Heart right ventricle (tissue), 16 donors: ENCODE measurements at places on chromosomes 3 and 15. TPM values are rescaled to one million over a fixed set of nuclear protein-coding genes. Genes with fewer than 3 reads are reported as not detected.

- H3K4me3 ChIP-seq = no peak overlapping the region
- H3K27me3 ChIP-seq = no peaks in the 10 kb centered on the region
- DNase-seq = no peak
- H3K4me1 ChIP-seq = peaks cover 19% of the 10 kb centered on the region
These were observed 5.0 kb downstream of the MYD88 start for GRCh38 chr3:38143511-38143910.

- H3K27ac ChIP-seq = no peak overlapping the region
- DNase-seq = no peak
- no peaks in the 10 kb centered on the region for H3K27me3 ChIP-seq
- H3K36me3 ChIP-seq = no peaks in the 10 kb centered on the region
- H3K4me3 ChIP-seq = no peak overlapping the region
These were observed 14.2 kb downstream of the RAB6B start for GRCh38 chr3:133881492-133881891.

GRCh38 chr3:183895774-183896173 is 11.1 kb upstream of the PARL start:
- DNase-seq = no peak
- H3K36me3 ChIP-seq = no peaks in the 10 kb centered on the region
- no peaks in the 10 kb centered on the region for H3K27me3 ChIP-seq
- H3K4me3 ChIP-seq = no peak overlapping the region
- no peaks in the 10 kb centered on the region for H3K4me1 ChIP-seq

GRCh38 chr15:67331676-67332075 is 77.1 kb downstream of the IQCH start:
- no peaks in the 10 kb centered on the region for H3K27me3 ChIP-seq
- peaks cover 10% of the 10 kb centered on the region for H3K4me1 ChIP-seq
- no peaks in the 10 kb centered on the region for H3K36me3 ChIP-seq

DNA sequence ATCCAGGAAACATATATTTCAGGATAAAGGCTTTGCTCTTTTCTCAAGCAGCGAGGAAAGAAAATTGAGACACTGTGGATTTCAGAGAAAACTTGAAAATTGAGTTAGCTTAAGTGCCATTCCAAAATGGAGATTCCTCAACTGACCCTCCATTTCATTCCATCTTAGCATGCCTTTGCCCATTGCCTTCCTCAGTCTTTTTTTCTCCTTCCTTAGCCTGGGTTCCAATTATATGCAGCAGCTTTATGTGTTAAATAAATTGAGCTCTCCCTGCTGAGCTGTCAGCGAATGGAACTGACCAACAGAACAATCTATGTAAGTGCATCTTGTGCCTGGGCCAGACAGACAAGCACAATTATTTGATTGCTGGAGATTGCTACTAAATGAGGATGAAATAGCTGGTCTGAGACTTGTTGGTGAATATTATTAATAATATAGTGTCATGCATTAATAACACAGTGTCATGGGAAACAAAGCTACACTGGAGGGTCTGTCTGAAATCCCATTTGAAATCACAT is 6.9 kb upstream of the DNAJC19 start:
- no peaks in the 10 kb centered on the region for H3K27me3 ChIP-seq
- no peaks in the 10 kb centered on the region for H3K36me3 ChIP-seq
- H3K4me1 ChIP-seq = no peaks in the 10 kb centered on the region
- H3K27ac ChIP-seq = no peak overlapping the region
- no peak overlapping the region for H3K4me3 ChIP-seq

- H3K4me1 ChIP-seq = peaks cover 40% of the 10 kb centered on the region
- no peaks in the 10 kb centered on the region for H3K27me3 ChIP-seq
- no peak overlapping the region for H3K4me3 ChIP-seq
- peaks cover 55% of the 10 kb centered on the region for H3K36me3 ChIP-seq
These were observed 8.5 kb upstream of the MUSTN1 start for GRCh38 chr3:52843108-52843865.

GRCh38 chr15:45550436-45550835 is 27.9 kb upstream of the SLC30A4 start:
- H3K27ac ChIP-seq = no peak overlapping the region
- H3K4me3 ChIP-seq = no peak overlapping the region
- no peaks in the 10 kb centered on the region for H3K4me1 ChIP-seq
- no peaks in the 10 kb centered on the region for H3K36me3 ChIP-seq

DNA sequence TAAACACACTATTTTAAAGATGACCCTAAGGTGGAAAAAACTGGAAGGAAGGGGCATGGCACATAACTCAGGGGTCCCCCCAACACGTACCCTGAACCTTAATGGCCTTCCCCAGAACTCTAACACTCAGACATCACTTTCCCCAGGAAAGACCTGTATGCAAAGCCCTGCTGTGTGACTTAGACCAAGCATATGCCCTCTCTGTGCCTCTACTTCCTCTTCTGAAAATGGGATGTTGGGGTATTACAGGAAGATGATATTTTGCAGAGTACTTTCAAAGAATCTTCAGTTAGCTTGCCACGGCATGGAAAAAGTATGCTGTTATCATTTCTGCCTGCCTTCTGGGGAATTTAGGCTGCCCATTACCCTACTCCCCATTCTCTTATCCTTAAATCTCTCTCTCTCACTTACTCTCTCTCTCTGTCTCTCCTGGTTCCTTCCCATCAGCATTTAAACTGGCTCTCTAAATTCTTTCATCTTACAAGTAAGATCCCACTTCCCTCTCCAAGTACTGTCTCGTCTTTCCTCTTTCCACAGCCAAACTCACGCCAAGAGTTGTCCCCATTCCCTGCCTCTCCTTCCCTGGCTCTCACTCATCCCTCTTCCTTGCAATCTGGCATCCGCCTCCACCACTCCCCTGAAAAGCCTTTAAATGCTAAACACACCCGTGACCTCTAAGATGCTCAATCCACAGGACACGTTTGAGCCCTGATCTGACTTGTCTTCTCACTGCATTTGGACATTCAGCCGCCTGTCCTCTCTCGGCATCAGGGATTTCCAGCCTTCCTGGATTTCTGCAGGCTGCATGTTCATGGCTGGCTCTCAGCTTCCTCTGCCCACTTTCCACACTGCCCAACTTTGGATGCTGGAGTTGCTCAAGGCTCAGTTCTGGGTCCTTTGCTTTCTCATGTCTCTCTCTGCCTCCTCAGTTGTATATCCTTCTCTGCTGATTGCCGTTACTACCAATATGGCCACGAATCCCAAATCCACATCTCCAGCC is 7.5 kb upstream of the INSYN1 start:
- no peaks in the 10 kb centered on the region for H3K36me3 ChIP-seq
- H3K4me1 ChIP-seq = peaks cover 14% of the 10 kb centered on the region
- H3K27ac ChIP-seq = no peak overlapping the region
- peaks cover 3% of the 10 kb centered on the region for H3K27me3 ChIP-seq
- no peak for DNase-seq
- no peak overlapping the region for H3K4me3 ChIP-seq

DNA sequence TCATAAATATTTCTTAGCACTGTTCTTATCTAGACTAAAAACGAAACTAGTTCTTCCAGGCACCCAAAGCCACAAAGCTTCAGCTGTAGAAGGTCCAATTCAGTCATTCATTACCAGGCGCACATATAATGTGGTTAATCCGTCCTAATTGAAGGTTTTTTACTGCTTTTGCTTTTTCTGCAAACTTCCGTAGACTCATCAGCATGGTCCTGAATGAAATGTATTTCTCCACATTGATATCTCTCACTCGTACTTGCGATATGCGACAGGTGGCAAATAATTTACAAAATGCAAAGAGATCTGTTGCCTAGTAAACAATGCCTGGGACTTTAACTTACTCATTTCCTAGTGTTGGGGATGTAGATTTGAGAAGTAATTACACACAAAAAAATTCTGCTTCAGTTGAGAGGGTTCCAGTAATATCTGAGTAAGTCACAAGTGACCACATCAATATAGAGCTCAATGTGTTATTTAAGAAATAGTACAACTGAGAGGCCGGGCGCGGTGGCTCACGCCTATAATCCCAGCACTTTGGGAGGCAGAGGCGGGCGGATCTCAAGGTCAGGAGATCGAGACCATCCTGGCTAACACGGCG is 75.0 kb upstream of the MBNL1 start:
- no peaks in the 10 kb centered on the region for H3K27me3 ChIP-seq
- no peak overlapping the region for H3K27ac ChIP-seq
- no peak overlapping the region for H3K4me3 ChIP-seq
- peaks cover 19% of the 10 kb centered on the region for H3K4me1 ChIP-seq

- peaks cover 7% of the 10 kb centered on the region for H3K4me1 ChIP-seq
- H3K36me3 ChIP-seq = no peaks in the 10 kb centered on the region
- H3K27ac ChIP-seq = no peak overlapping the region
These were observed 621.8 kb downstream of the MECOM start for GRCh38 chr3:169041677-169042171.

DNA sequence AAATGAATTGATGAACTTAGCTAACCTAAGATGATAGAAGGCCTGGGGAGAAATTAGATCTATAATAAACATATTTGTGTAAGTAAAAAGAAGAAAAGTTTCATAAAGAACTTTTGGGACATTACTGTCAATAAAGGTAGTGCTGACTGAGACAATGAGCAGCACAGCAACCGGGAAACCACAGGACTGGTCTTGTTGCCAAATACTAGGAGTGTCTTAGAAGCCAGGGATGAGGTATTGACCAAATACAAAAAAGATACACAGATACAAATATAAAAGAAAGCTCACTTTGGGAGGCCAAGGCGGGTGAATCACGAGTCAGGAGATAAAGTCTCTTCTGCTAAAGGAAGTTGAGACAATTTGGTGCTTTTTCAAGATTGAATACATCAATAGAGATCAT is 362.4 kb upstream of the ZNF385D start:
- no peaks in the 10 kb centered on the region for H3K36me3 ChIP-seq
- no peaks in the 10 kb centered on the region for H3K4me1 ChIP-seq
- no peaks in the 10 kb centered on the region for H3K27me3 ChIP-seq
- H3K4me3 ChIP-seq = no peak overlapping the region

DNA sequence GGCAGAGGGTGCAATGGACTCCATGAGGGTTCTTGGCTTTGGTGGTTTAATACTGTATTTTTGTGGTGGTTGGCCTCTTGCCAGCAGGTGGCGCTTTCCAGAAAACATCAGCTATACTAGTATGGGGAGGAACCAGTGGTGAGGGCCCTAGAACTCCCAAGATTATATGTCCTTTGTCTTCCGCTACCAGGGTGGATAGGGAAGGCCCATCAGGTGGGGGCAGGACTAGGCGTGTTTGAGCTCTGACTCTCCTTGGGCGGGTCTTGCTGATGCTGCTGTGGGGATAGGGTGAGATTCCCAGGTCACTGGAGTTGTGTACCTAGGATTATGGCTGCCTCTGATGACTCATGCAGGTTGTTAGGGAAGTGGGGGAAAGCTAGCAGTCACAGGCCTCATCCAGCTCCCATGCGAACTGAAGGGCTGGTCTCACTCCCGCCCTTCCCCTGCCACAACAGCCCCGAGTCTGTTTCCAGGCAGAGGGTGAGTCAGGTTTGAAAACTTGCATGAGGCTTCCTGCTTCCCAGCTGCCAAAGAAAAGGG is 357.7 kb downstream of the OTOL1 start:
- no peak overlapping the region for H3K4me3 ChIP-seq
- H3K27me3 ChIP-seq = no peaks in the 10 kb centered on the region
- no peaks in the 10 kb centered on the region for H3K36me3 ChIP-seq
- no peak for DNase-seq

DNA sequence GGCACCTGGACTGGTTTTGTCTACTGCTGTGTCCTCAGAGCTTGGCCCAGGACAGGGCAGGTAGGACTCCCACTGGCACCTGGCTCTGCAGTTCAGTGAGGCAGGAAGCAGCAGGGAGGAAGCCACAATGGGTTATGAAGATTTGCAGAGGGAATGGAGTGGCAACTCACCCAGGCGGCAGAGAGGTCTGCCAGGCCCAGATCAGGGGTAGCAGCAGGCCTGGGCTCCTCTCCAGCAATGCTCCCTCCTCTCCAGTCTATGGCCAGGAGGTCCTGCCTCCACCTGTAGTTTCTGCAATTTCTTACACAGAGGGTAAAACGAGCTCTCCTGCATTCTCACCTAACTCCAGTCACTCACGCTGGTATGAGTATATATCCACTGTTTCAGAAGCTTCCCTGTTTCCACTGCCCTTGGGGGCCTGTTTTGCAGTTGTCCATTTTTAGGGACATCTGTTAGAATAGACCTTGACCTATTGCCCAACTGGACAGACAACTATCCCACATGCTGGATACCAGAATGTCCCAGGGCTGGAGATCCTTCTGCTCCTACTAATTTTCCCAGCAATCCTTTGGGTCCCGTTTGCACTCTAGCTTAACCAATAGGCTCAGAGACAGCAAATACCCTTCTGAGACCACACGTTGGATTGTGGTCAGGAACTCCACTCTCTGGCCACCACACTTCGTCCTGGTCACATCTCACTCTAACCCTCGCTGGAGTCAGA is 35.2 kb downstream of the HMCES start:
- H3K27ac ChIP-seq = peak overlapping the region; percentile 93
- no peaks in the 10 kb centered on the region for H3K36me3 ChIP-seq
- H3K4me1 ChIP-seq = peaks cover 25% of the 10 kb centered on the region
- no peak for DNase-seq
- peak overlapping the region; percentile 69 for H3K4me3 ChIP-seq

- H3K4me3 ChIP-seq = no peak overlapping the region
- H3K4me1 ChIP-seq = peaks cover 12% of the 10 kb centered on the region
- peaks cover 3% of the 10 kb centered on the region for H3K27me3 ChIP-seq
- H3K27ac ChIP-seq = no peak overlapping the region
- H3K36me3 ChIP-seq = no peaks in the 10 kb centered on the region
These were observed 24.6 kb upstream of the HCN4 start for GRCh38 chr15:73393336-73393735.

DNA sequence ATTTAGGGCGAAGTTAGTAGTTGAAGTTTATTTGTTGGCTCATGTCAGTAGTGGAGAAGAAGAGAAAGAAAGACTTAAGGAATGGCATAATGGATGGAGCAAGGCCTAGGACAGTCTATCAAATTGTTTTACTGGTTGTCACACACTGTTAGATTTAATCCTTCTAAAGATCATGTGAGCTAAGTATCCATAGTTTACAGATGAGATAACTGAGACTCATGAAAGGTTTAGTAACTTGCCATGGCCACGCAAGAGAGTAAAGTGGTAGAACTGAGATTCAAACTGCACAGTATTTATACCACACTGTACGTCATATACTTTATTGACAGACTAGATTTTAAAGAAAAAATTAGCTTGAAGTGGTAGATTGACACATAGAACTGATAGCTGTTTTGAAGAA is 11.4 kb downstream of the SPRED1 start:
- peaks cover 1% of the 10 kb centered on the region for H3K36me3 ChIP-seq
- peaks cover 3% of the 10 kb centered on the region for H3K4me1 ChIP-seq
- H3K27ac ChIP-seq = no peak overlapping the region
- DNase-seq = no peak

- H3K27me3 ChIP-seq = peaks cover 47% of the 10 kb centered on the region
- H3K4me1 ChIP-seq = no peaks in the 10 kb centered on the region
- no peaks in the 10 kb centered on the region for H3K36me3 ChIP-seq
- H3K4me3 ChIP-seq = peak overlapping the region; percentile 42
- DNase-seq = no peak
- H3K27ac ChIP-seq = no peak overlapping the region
These were observed 81.0 kb upstream of the BNC1 start for GRCh38 chr15:83365370-83365938.

Gene HMCES
- 50.0 TPM for total RNA-seq

Gene VEPH1
- total RNA-seq = not detected

Gene FBLN2
- 35.4 TPM for total RNA-seq

Gene HSPBAP1
- 3.2 TPM for total RNA-seq

Gene DIPK2A
- 10.2 TPM for total RNA-seq

Gene ZDHHC23
- 2.6 TPM for total RNA-seq
